ENCODE measurements at places on chromosomes 11 and 22.

DNA sequence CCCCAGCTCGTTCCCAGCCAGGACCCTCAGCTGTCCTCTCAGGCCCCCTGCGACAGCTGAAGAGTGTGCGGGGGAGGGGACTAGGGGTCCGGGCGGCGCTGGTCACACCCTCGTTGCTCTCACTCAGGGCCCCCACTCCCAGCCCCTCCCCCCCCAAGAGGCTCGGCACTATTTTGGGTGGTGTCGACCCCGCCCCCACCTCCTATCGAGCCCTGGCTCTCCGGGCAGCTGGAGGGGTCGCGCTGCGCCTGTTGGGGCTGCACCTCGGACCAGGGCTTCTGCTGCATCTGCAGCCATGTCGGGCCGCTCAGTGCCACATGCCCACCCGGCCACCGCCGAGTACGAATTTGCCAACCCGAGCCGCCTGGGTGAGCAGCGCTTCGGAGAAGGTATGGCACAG is at the start of gene HSPB2:
TSS of gene HSPB2 (plus strand) at position 200 of the 400 bp plus-strand sequence. CDS start at position 296, 96 bp downstream.
- peak within 1 kb of the TSS; percentile 91 for H3K27ac ChIP-seq
- H3K4me1 ChIP-seq, result no peaks in the 10 kb centered on the region
- H3K27me3 ChIP-seq, result no peaks in the 10 kb centered on the region
- DNase-seq, result peak; percentile 51
- H3K4me3 ChIP-seq, result peak within 1 kb of the TSS; percentile 59

DNA sequence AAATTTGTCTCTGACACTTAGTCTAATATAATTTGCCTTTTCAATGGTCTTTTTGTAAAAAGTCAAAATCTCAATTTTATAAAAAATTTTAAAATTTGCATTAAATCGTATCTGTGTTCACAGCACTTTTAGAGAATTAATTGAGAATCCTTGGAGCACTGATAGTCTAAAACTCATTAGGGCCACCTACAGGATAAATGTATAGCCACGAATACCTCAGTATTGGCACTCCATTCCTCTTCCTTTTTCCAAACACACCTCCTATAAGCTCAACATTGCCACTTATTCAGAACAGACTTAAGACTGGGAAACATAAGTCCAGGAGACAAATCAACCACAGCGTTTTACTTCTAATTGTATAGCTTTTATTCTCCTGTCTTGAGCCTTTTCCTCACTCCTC is 776.0 kb upstream of the ARHGAP42 start:
- no peak for DNase-seq
- H3K4me3 ChIP-seq, result no peak overlapping the region
- H3K4me1 ChIP-seq, result no peaks in the 10 kb centered on the region
- no peak overlapping the region for H3K27ac ChIP-seq

GRCh38 chr11:94032725-94033124 is 11.6 kb downstream of the HEPHL1 start:
- no peaks in the 10 kb centered on the region for H3K4me1 ChIP-seq
- no peaks in the 10 kb centered on the region for H3K36me3 ChIP-seq
- DNase-seq, result no peak
- H3K4me3 ChIP-seq, result no peak overlapping the region
- H3K27ac ChIP-seq, result no peak overlapping the region
- H3K27me3 ChIP-seq, result no peaks in the 10 kb centered on the region

- peaks cover 31% of the 10 kb centered on the region for H3K36me3 ChIP-seq
- no peak for DNase-seq
- H3K4me1 ChIP-seq, result peaks cover 38% of the 10 kb centered on the region
- H3K27me3 ChIP-seq, result no peaks in the 10 kb centered on the region
Observed at GRCh38 chr11:57792870-57793269, 31.3 kb downstream of the CTNND1 start.

DNA sequence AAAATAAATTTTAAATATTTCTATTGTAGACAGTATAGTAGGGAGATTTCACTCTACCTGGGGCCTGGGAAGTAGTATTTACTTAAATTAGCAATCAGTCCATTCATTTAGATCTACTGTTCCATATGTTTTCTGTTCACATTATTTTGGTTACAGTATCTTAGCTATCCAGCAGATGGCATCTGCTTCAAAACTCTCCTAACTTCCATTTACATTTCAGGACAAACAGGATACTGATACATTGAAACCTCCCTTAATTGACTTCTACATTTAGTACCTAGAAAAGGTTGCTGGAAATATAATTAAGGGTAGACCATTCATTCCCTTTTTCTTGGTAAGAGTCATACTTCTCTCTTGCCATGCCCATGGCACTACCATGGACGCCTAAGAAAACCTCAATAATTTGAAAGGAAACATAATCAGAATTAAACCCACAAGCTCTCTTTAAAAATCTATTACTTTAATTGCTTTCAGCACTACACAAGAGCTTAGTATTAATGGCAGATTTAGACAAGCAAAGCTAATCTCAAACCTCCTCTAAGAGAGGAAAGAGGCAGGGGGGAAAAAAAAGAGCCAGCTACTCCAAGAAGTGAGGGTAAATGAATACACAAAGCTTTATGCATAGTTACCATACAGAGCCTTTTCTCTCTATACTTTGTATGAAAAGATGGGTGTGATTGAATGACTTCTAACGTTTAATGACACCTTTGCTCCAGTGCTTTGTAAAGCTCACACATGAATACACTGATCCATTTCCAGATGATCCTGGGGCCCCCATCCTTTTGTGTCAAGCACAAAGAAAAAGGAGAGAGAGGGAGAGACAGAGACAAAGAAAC is 131.2 kb upstream of the MTMR2 start:
- peak; percentile 77 for DNase-seq
- no peak overlapping the region for H3K4me3 ChIP-seq
- no peaks in the 10 kb centered on the region for H3K36me3 ChIP-seq
- H3K27ac ChIP-seq, result no peak overlapping the region

DNA sequence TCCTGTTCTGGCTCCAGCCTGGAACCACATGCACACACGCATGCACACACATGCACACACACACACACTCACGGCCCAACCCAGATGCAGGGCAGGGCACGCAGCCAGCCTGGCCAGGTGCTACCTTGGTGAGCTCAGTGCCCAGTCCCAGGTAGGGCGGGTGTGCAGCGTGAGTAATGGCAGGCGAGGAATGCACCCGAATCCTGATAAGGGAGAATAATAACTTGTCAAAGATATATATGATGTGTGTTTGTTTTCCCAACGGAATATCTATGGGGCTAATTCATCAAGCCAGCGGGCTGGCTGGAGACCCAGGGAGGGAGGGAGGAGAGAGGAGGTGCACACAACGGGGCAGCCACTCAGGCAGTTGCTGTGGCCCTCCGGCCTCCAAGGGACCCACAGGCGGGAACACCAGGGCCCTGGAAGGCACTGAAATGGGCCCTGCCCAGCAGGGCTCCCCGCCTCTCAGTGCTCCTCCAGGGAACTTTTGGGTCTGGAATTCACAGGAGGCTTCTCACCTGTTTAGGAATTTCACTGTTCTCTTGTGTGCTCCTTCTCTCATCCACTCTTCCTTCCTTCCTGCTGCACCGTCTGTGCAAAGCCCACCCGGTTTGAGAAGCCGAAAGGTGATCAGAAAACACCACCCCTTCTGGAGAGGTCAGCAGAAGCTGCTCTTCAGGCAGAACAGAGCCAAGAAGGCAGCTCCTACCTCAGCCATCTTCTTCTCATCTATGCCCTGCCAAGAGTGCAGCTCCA is 79.0 kb downstream of the BUD13 start:
- H3K36me3 ChIP-seq, result no peaks in the 10 kb centered on the region
- no peaks in the 10 kb centered on the region for H3K4me1 ChIP-seq
- no peak for DNase-seq
- no peaks in the 10 kb centered on the region for H3K27me3 ChIP-seq
- H3K4me3 ChIP-seq, result no peak overlapping the region

- no peaks in the 10 kb centered on the region for H3K36me3 ChIP-seq
- H3K27me3 ChIP-seq, result no peaks in the 10 kb centered on the region
- no peak overlapping the region for H3K27ac ChIP-seq
Observed at GRCh38 chr22:49396817-49397216, 430.9 kb downstream of the BRD1 start.

DNA sequence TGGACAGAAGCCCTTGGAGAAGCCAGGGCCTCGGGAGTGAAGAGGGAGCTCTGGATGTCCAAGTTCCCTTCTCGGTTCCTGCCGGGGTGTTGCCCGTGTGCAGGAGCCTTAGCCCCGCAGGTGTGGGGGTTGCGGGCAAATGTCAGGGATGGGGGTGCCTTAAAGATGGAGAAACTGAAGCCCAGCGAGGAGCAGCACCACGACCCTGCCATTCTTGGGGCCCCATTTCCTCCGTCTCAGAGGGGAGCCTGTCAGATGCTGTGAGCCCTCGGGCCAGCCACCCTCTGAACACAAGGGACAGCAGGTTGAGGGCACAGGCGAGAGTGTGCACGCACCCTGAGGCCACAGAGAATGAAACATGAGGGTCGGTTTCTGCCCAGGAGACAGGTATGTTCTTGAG is 6.3 kb downstream of the OSBPL5 start:
- no peaks in the 10 kb centered on the region for H3K36me3 ChIP-seq
- no peak overlapping the region for H3K27ac ChIP-seq
- no peak for DNase-seq
- H3K4me3 ChIP-seq, result no peak overlapping the region

DNA sequence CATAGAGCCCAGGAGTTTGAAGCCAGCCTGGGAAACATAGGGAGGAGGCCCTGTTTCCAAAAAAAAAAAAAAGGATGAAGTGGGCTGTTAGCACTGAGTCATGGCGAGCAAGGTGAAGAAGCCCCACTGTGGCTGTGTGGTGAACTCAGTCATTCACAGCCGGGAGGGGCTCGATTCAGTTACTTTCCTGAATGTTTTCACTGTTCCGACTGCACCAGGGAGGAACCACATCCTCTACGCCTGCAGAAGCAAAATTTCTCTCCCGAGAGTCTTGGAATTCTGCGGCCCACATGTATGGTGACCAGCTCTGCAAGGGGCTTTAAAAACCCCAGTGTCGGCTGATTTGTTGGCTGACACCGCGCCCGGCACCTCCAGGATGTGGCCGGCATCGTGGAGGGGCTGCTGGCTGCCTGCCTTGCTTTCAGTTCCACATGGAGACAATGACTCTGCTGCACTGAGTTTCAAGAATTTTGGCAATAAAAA is 27.8 kb upstream of the GRAMD4 start:
- no peaks in the 10 kb centered on the region for H3K27me3 ChIP-seq
- no peak overlapping the region for H3K4me3 ChIP-seq
- H3K36me3 ChIP-seq, result no peaks in the 10 kb centered on the region
- no peak for DNase-seq

DNA sequence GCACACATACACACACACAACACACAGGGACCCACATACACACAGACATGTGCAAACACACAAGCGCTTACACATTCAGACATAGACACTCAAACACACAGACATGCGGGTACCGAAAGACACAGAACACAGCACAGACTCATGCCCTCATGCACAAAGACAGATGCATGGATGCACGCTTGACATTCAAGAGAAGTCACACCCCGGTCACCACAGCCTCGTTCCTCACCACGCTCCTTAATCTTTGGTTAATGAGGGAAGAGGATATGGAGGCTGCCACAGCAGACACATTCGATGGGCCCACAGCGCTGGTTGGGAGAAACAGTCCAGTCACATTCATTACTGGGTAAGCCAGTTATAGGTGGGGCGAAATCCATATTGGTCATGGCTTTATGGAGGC is 51.9 kb upstream of the EIF3D start:
- H3K4me3 ChIP-seq, result no peak overlapping the region
- no peaks in the 10 kb centered on the region for H3K4me1 ChIP-seq
- DNase-seq, result no peak
- no peaks in the 10 kb centered on the region for H3K27me3 ChIP-seq
- no peak overlapping the region for H3K27ac ChIP-seq

DNA sequence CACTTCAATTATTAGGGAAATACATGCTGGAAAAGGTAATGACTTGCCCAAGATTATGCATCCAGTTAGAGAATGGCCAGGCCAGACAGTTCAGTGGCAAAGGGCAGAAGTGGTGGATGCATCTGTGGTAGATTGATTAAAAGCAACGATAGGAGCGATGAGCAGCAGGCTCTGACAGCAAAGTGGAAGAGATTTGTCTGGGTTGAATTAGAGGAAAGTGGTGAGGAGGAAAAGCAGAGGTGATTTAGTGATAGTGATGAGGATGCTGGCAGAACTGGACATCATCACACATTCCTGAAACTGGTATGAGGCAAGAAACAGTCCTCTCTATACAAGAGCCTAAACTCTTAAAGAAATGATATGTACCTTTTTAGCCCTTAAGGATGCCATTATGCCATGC is 12.5 kb downstream of the HSD17B12 start:
- no peak overlapping the region for H3K27ac ChIP-seq
- H3K4me1 ChIP-seq, result no peaks in the 10 kb centered on the region
- no peak overlapping the region for H3K4me3 ChIP-seq
- H3K36me3 ChIP-seq, result no peaks in the 10 kb centered on the region

DNA sequence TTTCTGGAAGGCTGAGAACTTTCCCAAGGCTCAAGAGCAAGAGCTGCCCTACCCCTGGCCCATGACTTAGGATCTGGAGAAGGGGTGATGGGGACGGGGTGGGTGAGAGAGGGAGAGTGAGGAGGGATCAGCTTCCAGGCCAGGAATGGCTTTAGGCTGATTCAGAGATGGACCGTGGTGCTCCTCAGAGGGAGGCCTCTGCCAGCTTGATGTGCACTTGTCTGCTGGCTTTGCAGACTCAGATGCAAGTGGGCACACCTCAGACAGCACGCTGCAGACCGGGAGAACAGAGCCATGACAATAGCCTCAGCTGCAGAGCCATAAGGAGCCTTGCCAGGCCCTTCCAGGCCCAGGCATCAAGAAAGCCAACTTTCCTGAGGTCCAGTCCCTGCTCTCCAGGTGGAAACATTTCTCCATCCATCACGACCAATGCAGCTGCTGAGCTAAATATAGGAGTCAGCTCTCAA is 41.3 kb downstream of the ALX4 start:
- no peaks in the 10 kb centered on the region for H3K4me1 ChIP-seq
- no peaks in the 10 kb centered on the region for H3K36me3 ChIP-seq
- no peak overlapping the region for H3K4me3 ChIP-seq

GRCh38 chr11:64674774-64675173 is 48.2 kb downstream of the NRXN2 start:
- no peaks in the 10 kb centered on the region for H3K27me3 ChIP-seq
- H3K4me1 ChIP-seq, result peaks cover 4% of the 10 kb centered on the region
- no peak for DNase-seq
- H3K27ac ChIP-seq, result peak overlapping the region; percentile 16
- no peaks in the 10 kb centered on the region for H3K36me3 ChIP-seq
- no peak overlapping the region for H3K4me3 ChIP-seq

GRCh38 chr11:32884770-32885384 is 7.7 kb upstream of the QSER1 start:
- H3K4me3 ChIP-seq, result no peak overlapping the region
- no peak for DNase-seq
- H3K27me3 ChIP-seq, result no peaks in the 10 kb centered on the region
- H3K27ac ChIP-seq, result no peak overlapping the region
- H3K4me1 ChIP-seq, result no peaks in the 10 kb centered on the region
- H3K36me3 ChIP-seq, result no peaks in the 10 kb centered on the region
